ENCODE measurements at places on chromosomes 6 and 20. TPM values are rescaled to one million over a fixed set of nuclear protein-coding genes. Genes with fewer than 3 reads are reported as not detected.

GRCh38 chr20:45592574-45593189, 13.6 kb upstream of the WFDC8 start:
- DNase-seq = peak; percentile 12
- no peaks in the 10 kb centered on the region for H3K4me1 ChIP-seq
- H3K36me3 ChIP-seq = no peaks in the 10 kb centered on the region
- no peak overlapping the region for H3K4me3 ChIP-seq

GRCh38 chr20:10521068-10521831, 86.1 kb downstream of the SLX4IP start:
- H3K36me3 ChIP-seq = no peaks in the 10 kb centered on the region
- H3K4me3 ChIP-seq = no peak overlapping the region
- peaks cover 43% of the 10 kb centered on the region for H3K4me1 ChIP-seq

Gene COL9A1
- total RNA-seq = 0.11 TPM

Gene SLC32A1
- total RNA-seq = not detected

Gene PPP1R16B
- 0.41 TPM for total RNA-seq

DNA sequence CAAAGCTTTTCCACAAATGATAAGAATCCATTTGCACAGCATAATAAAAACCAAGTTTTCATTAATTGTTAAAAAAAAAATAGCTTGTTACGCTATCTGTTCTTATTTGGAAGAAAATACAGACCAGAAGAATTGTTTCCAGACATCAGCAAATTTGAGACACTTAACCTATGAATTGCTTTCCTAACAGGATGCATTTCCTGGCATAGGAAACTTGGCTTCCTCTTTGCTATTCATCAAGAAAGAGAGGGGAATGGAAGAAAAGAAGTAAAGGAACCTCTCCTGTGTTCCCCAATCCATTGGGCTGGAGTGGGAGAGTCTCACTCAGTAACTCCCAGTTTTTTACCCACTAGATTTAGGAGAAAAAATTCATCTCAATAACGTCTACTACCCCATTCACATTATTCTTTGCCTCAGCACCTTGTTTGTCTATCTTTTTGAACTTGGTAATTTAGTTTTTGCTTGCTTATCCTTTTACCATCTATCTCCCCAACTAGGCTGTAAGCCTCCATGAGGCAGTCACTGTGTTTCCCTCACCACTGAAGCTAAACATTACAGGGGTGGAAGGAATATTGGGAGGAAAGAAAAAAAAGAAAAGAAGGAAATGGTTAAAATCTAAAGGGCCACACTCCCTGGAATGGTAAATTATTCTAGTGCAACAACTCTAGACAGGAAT, 150.3 kb downstream of the COL21A1 start:
- H3K36me3 ChIP-seq = no peaks in the 10 kb centered on the region
- peak; percentile 22 for DNase-seq
- no peak overlapping the region for H3K27ac ChIP-seq
- peaks cover 10% of the 10 kb centered on the region for H3K4me1 ChIP-seq
- H3K4me3 ChIP-seq = no peak overlapping the region

DNA sequence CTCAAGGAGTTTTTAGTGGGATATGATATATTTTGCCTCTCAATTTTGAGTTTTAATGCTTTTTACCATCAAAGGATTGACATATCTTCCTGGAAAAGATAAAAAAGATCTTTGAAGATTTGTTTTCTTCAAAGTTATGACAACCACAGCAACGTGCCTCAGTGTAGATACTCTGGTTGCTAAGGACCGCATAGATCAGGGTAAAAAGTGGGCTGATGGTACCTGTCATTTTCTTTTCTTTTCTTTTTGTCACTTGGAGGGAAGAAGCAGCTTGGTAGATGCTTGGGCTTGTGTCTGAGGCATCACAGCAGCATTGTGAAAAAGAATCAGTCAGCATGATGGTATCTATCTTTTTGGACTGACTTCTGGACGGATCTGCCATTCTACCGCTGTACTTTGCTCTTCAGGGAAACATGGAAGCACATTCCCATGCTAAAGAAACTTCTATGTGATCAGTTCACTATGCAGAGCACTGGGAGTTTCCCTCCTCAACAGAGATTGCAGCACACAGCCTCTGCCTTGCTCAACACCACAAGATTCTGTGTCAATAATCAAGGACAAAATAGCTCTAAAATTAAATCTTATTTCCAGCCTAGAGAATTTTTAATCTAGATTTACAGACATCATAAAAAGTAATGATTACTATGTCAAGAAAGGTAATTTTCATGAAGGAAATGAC, 54.8 kb upstream of the SGK1 start:
- H3K27me3 ChIP-seq = no peaks in the 10 kb centered on the region
- peaks cover 10% of the 10 kb centered on the region for H3K4me1 ChIP-seq
- no peak overlapping the region for H3K4me3 ChIP-seq
- H3K27ac ChIP-seq = peak overlapping the region; percentile 57
- no peaks in the 10 kb centered on the region for H3K36me3 ChIP-seq

Gene SIRPD
- not detected for total RNA-seq

Gene PROKR2
- total RNA-seq = not detected

DNA sequence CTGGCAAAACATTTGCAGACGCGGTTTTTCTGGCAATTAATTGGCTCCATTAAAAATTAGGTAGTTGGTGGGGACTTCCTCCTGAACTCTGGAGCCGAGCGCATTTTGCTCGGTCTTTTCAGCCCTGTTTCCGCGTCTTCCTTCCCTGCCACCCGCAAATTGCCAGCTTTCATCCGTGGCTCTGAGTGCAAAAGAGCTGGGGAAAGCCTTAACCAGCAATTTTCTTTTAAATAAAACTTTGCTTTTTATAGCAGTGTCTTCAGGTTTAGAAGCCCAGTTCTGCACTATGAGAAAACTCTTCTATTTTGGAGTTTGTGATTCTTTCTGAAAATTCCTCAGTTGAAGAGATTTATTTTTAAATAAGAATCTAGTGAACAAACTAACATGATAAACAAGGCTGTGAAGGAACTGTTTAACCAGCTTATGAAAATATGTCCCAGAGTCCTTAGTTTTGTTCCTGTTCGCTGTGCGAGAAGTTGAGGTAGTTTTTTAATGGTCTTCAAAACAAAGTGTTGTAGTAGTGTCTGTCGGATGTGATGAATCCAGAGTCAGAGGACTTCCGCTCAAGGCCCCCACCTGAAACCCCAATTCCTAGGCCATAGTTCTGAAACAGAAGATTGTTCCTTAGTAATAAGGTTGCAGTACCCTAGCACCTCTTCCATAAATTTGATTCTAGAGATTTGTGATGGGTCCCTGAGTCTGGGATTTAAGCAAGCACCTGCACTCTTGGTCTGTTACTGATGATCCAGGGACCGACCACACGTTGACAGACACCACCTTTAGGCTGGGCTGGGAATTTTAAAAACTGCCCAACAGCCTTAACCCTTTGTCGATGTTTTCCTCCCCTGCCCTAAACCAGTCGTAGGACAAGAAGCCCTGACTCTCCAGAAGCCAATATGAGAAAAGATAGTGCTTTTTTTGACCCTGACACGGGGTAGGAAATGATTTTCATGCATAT, 950 bp downstream of the KCTD20 start:
- H3K4me3 ChIP-seq = peak overlapping the region; percentile 78
- peaks cover 29% of the 10 kb centered on the region for H3K4me1 ChIP-seq
- H3K27ac ChIP-seq = peak overlapping the region; percentile 87
- no peaks in the 10 kb centered on the region for H3K27me3 ChIP-seq
- H3K36me3 ChIP-seq = peaks cover 2% of the 10 kb centered on the region

Gene FNDC11
- 0.20 TPM for total RNA-seq

GRCh38 chr6:111603040-111603439, 2.6 kb downstream of the TRAF3IP2 start:
- H3K4me1 ChIP-seq = peaks cover 38% of the 10 kb centered on the region
- peak overlapping the region; percentile 68 for H3K4me3 ChIP-seq
- H3K27me3 ChIP-seq = no peaks in the 10 kb centered on the region
- no peaks in the 10 kb centered on the region for H3K36me3 ChIP-seq
- peak overlapping the region; percentile 94 for H3K27ac ChIP-seq

Gene CMTR1
- 44.1 TPM for total RNA-seq

DNA sequence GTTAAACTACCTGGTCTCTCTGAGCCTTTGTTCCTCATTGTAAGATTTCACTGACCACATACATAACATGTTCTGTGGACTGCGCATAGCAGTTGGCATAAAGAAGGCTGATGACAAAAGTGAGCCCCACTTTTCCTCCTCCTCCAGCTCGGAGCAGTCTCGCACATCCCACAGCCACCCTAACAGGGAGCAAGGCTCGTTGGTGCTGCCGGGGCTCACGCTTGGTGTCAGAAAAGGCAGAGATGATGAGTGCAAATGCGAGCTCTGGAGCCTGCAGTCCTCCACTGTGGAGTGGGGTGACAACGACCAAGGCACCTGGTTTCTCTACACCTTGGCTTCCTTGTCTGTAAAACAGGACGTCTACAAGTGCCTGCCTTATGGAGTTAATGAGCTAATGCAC, 9.7 kb downstream of the TGM3 start:
- no peak overlapping the region for H3K27ac ChIP-seq
- no peak overlapping the region for H3K4me3 ChIP-seq
- H3K4me1 ChIP-seq = no peaks in the 10 kb centered on the region
- H3K36me3 ChIP-seq = no peaks in the 10 kb centered on the region
- no peak for DNase-seq
- H3K27me3 ChIP-seq = no peaks in the 10 kb centered on the region

DNA sequence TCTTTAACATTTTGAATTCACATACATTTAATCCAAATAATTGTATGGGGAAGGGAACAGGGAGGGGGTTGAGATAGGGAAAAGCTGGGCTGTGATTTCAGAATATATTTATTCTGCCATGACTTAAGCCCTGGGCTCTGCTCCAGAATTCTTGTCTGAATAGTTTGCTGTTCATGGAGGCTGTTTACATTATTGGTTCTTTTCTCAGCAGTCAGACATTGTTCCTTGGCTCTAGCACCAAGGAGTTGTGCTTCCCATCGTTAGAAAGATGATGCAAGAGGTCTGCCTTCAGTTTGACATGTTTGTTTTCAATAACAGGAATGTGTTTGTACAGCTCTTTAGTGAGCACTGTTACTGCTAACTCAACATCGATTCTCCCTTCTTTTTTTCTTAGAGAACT, 198.8 kb upstream of the CDYL start:
- H3K4me1 ChIP-seq = peaks cover 29% of the 10 kb centered on the region
- H3K4me3 ChIP-seq = no peak overlapping the region
- no peaks in the 10 kb centered on the region for H3K36me3 ChIP-seq
- H3K27me3 ChIP-seq = no peaks in the 10 kb centered on the region

DNA sequence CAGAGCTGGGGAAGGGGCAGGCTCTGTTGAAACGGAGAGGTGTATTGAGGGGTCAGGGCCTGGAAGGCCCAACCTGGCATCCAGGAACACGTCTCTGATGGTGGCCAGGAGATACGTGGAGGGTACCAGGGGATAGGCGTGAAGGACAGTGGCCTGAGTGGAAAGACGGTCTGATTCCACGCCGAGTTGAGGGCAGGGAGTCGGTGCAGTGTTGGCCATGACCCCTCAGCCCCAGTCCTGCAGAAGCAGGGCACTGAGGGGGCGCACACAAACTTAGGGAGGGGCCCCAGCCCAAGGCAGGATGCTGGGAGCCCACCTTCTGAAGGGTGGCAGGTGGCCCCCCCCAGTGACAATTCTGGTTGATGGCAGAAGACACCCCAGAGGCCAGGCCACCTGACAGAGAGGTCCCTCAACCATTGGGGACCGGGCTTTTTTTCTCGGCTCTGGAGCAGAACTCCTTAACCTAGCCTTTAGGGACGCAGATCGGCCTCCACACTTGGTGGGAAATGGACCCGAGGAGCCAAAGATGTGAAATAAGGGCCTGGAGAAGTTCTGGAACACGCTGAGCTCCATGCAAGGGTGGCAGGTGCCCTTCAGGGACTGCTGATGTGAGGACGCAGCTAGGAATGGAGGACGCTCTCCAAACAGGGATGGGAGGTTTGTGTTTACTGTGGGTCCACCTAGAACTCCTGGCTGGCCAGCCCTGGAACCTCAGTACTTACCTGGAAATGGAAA, 91.0 kb downstream of the TMEM242 start:
- H3K27ac ChIP-seq = no peak overlapping the region
- H3K27me3 ChIP-seq = peaks cover 12% of the 10 kb centered on the region
- peaks cover 7% of the 10 kb centered on the region for H3K4me1 ChIP-seq
- H3K4me3 ChIP-seq = no peak overlapping the region
- H3K36me3 ChIP-seq = no peaks in the 10 kb centered on the region
- DNase-seq = no peak

DNA sequence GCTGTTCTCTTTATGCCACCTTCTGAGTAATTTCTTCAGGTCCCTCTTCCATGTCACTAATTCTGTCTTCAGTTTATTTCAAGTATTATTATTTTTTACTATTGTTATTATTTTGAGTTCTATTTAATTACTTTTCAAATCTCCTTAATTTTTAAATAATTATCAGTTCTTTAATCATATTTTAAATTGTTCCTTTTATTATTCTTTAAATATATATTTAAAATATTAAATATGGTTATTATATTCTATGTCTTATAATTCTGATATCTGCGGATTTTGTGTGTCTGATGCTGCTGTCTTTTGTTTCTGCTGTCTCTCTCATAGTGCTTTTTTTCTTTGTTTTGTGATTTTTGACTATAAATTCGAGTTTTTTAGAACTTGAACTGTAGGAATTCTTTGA, 2.2 kb downstream of the POLR1H start:
- no peak for DNase-seq
- peaks cover 27% of the 10 kb centered on the region for H3K4me1 ChIP-seq
- H3K27ac ChIP-seq = no peak overlapping the region
- H3K4me3 ChIP-seq = no peak overlapping the region
- H3K36me3 ChIP-seq = peaks cover 9% of the 10 kb centered on the region

DNA sequence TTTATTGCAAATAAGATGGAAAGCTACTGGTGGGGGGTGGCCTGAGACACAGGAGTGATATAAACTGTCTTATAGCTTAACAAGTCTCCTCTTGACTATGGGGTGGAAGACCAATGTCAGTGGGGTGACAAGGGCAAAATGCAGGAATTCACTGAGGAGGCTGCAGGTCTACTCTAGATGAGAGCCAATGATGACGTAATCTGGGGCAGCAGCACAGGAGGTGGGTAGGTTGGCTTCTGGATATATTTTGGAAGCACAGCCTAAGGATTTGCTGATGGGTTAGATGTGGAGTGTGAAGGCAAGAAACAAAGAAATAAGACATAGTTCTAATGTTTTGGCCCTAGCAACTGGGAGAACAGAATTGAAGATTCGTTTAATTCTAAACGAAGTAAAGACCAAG, 253.2 kb downstream of the PTPRT start:
- H3K27me3 ChIP-seq = no peaks in the 10 kb centered on the region
- no peaks in the 10 kb centered on the region for H3K4me1 ChIP-seq
- no peak overlapping the region for H3K4me3 ChIP-seq
- DNase-seq = no peak
- no peak overlapping the region for H3K27ac ChIP-seq

GRCh38 chr20:24136659-24137246, 148.2 kb upstream of the GGTLC1 start:
- H3K36me3 ChIP-seq = no peaks in the 10 kb centered on the region
- H3K27me3 ChIP-seq = no peaks in the 10 kb centered on the region
- H3K27ac ChIP-seq = no peak overlapping the region
- no peaks in the 10 kb centered on the region for H3K4me1 ChIP-seq
- no peak for DNase-seq
